Skin of body (tissue), 3 donors: ENCODE measurements at places on chromosomes 2 and 18.

GRCh38 chr2:47907039-47907781 is 912 bp upstream of the FBXO11 start:
- peak; percentile 63 for DNase-seq

- DNase-seq = peak; percentile 75
Observed at GRCh38 chr2:37414470-37414949, 70.1 kb downstream of the QPCT start.

GRCh38 chr2:66571918-66572317 is 137.0 kb downstream of the MEIS1 start:
- no peak for DNase-seq

- DNase-seq = peak; percentile 12
Observed at GRCh38 chr18:70288851-70289328, at the start of gene SOCS6. Gene SOCS6, plus strand, starts transcription at chr18:70289045. Its CDS starts 35,624 bp downstream, at chr18:70324669.

DNA sequence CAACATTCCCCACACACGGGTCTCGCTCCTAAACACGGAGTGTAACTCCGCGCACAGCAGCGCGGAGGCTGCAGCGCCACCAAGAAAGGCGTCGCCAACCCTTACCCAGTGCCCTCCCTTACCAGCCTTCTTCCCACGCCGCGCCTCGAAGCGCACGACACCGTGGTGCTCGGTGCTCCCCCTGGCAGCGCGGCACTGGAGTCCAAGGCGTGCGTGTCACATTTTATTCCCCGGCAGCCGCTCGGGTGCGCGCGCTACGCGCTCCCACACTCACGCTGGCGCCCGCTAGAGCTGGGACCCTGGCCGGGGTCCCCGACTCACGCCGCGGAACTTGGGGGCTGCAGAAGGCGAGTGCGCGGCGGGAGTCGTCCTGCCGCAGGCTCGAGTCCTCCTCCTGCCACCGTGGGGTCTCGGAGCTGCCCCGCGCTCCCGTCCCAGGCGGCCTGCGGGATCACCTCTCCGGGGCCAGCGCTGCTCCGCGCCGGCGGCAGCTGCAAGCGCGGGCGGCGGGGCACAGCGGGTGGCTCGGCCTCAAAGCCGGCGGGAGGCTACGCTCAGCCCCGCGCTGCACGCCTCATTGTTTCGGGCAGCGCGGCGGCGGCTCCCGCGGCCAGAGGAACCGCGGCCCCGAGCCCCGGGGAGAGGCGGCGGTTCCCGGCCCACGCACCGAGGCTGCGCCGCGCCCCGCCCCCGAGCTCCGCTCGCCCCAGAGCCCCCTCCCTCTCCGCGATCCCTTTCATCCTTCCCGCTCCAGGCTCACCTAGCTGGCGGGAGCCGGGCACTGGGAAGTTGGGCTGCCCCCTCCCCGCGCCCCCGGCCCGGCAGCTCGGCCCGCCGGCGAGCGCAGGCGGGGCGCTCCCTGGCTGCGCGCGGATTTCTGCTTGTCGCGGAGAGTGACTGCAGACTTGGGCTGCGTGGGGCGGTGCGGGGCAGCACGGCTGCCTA is at the start of gene ST6GAL2:
Gene ST6GAL2 (minus strand): TSS at position 197 of the 945 bp plus-strand sequence. CDS start 42,190 bp downstream, outside the sequence.
- no peak for DNase-seq

DNA sequence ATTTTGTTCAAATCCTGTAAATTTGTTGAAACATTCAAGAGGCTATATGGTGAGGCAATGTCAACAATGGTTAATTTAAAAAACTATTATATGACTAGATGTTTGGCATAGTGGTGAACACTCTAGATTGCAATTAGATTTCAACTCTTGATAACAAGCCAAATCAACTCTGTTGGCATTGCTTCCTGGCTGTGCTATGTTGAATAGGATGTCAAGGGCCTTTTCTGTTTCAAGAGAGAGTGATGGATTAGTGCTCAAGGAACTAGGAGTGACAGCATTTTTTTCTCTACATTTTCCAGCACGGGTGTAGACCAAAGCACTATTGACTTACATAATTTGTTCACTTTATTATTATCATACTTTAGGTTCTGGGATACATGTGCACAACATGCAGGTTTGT is 172.4 kb upstream of the KCNH7 start:
- no peak for DNase-seq

- DNase-seq = no peak
Observed at GRCh38 chr18:9841752-9842151, 44.0 kb upstream of the TXNDC2 start.

DNA sequence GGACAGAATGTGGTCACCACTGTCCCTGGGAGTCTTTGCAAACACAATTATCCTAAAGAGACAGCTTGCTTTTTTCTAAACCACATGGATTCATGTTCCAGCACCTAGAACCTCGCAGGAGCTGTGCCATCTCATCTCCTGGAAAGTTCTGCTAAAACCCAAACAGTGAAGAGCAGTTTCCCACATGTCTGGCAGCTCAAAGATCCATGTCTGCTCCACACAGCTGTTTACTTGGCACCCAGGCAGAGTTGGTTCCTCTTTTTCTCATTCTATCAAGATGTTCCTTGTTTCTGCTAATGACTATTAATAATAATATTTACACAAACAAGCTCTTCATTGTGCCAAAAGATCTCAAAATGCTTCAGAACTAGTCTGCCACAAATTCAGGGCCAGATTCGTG is 30.1 kb upstream of the PID1 start:
- no peak for DNase-seq

GRCh38 chr2:207200136-207200535 is 34.4 kb upstream of the KLF7 start:
- DNase-seq = no peak

DNA sequence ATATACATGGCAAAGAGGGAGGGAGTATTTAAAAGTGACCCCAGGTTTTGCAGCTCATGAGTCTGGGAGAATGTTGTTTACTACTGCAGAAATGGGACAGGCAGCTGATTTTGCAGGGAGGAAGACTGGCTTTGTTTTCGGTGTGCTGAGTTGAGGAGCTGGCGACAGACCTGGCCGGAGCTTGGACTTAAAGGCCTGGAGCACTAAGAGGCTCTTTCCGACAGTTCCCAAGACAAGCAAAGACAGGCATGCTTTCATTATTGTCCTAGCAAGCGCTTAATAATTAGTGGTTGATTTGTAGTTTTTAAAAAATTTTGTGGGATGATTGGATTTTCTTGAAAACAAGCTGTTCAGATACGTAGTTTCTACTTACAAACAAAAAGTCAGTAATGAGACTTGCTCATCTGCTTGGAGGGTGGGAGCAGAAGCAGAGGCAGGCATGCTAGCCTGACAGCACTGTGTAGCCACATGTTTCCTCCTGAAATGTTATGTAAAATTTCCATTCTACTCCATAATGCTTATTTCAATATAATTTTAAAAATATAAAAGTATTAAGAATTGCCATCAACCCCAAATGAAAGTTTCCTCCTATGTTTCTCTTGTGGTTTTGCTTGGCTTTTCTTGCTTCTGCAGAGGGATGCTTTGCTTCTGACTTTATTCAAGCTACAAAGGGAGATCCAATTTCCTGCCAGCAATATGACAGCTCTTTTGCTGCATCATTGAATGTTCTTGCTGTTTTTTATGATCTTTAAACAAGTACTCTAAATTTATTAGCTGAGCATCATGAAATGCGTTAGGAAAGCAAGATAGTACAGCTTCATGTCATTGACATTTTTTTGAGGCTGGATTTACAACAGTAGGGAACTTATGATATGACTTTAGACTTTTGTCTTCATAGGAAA is 75.8 kb downstream of the PHLPP1 start:
- peak; percentile 70 for DNase-seq

- DNase-seq = peak; percentile 73
Observed at GRCh38 chr2:144607891-144608521, 88.1 kb upstream of the ZEB2 start.

GRCh38 chr18:22556222-22557167 is 138.8 kb upstream of the CTAGE1 start:
- DNase-seq = no peak

DNA sequence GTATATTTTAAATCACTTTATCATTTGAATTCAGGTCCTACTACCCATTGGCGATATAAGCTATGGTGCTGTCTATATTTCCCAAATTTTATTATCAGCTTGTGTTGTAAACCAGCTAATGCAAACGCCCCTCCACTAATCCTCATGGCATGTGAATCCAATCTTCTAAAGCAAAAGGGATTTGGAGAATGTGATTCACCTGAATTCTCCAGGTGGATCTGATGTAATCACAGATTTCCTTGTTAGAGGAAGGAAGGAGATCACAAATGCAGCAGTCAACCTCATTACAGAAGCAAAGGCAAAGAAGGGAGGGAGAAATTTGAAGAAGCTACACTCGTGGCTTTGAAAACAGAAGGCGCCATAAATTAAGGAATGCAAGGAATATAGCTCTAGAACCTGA is 431.1 kb upstream of the CDH19 start:
- DNase-seq = no peak

- no peak for DNase-seq
Observed at GRCh38 chr18:79787865-79788733, 9.6 kb upstream of the KCNG2 start.

- DNase-seq = no peak
Observed at GRCh38 chr2:192448881-192449280, 254.1 kb upstream of the TMEFF2 start.

GRCh38 chr18:76274468-76275289 is 220.4 kb downstream of the ZNF516 start:
- peak; percentile 15 for DNase-seq

GRCh38 chr2:172084395-172084644 is 987 bp upstream of the DLX1 start:
- no peak for DNase-seq

- peak; percentile 46 for DNase-seq
Observed at GRCh38 chr18:24662412-24662821, 202.0 kb downstream of the HRH4 start.

DNA sequence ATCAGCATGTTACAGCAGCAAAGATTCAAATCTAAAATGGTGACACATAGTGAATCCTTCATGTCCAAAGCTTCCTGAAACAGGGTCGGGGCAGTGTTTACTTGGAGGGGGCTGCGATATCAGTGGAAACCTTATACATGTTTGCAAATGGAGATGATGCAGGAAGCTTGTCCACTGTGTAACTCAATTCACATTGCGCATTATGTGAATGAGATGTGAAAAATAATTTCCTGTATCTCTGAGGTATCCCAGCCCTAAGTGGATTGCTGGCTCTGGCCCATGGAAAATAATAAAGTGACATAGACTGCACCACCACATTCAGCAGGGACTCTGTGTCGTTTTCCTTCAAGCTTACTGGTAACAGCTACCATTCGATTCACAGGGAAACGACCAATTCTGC is 505.5 kb downstream of the GALR1 start:
- no peak for DNase-seq

- no peak for DNase-seq
Observed at GRCh38 chr2:196287523-196287922, 116.1 kb upstream of the STK17B start.
